ENCODE measurements at places on chromosomes 1 and 21.

DNA sequence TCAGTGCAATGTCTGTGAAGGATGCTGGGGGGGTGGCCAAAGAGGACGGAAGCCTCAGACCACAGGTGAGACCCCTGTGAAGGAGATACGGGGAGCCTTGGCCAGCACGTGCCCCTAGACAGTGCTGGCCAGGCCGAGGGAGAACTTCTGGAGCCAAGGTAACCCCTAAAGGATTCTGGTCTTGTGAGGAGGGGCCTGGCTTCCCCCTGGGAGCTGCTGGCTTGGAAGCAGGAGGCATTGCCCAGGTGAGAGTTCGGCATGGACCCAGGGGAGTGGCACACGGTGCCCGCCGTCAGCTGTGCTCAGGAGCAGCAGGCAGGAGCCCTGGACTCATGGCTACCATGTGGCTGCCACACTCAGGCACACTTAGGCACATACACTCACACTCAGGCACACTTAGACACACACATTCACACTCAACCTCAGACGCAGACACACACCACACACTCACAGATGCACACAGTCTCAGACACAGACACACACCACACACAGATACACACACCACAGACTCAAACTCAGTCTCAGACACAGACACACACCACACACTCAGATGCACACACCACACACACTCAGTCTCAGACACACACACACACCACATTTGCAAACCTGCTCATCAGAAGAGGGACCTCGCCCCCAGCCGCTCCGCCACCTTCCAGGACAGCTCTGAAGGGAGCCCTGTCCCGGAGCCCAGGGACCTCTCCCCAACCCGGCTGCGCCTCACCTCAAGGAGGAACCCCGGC is 1.1 kb upstream of the COL6A2 start:
- DNase-seq: no peak

GRCh38 chr1:66250478-66250877 is 283.5 kb upstream of the SGIP1 start:
- DNase-seq: no peak

- no peak for DNase-seq
Observed at GRCh38 chr1:57270927-57271698, 152.7 kb downstream of the DAB1 start.

DNA sequence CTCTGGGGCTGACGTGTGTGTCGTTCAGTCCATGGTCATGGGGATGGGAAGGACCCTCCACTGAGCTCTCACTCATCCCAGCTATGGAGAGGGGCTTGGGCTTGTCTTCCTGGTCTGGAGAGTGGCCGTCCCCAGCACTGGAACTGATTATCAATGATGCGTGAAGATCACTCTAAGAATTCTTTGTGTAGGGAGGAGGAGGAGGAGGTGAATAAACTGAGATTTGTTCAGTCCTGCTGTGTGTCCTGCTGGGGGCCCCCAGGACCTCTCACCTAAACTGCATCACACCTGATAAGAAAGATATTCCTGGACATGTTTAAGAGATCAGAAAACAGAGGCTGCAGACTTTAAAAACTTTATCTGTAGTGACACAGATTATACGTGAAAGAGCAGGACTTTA is 21.2 kb downstream of the RHOU start:
- DNase-seq: no peak

DNA sequence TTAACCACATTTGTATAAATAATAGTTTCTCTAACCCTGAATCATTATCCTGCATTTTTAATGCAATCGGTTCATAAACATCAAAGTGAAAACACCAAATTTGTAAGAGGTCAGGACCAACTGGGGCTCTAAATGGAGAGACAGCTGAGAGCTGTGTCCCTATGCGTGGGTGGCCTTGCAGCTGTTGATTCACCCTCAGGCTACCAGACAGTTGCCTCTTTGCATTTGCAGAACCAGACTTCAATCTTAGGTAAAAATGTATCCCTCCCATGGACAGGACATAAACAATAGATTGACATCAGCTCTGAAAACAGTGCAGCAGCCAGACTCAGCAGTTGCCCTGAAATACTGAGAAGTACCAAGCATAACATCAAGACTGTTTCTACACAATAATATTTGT is 8.8 kb upstream of the TGFB2 start:
- DNase-seq: no peak

DNA sequence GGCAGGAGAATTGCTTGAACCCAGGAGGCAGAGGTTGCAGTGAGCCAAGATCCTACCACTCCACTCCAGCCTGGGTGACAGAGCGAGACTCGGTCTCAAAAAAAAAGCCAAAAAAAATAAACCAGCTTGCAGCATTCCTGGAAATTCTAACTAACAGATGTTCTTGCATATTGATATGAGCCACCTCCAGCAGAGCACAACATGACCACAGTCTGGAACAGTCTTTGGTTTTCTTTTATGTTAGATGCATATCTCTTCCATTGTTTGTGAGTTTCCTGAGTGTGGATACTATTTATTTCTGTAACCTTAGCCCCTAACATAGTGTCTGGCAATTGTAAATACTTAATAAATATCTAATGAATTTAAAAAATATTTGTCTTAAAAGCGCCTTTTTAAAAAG is 23.9 kb downstream of the IFNAR1 start:
- no peak for DNase-seq

- no peak for DNase-seq
Observed at GRCh38 chr1:220970311-220970710, 91.1 kb downstream of the HLX start.

- no peak for DNase-seq
Observed at GRCh38 chr1:98480271-98480670, 181.2 kb upstream of the SNX7 start.

GRCh38 chr1:167516404-167517388 is 1.6 kb downstream of the CD247 start:
- DNase-seq: no peak

GRCh38 chr1:12548279-12548972 is 69.6 kb downstream of the DHRS3 start:
- no peak for DNase-seq

- DNase-seq: no peak
Observed at GRCh38 chr1:33425900-33426299, 5.0 kb downstream of the PHC2 start.

DNA sequence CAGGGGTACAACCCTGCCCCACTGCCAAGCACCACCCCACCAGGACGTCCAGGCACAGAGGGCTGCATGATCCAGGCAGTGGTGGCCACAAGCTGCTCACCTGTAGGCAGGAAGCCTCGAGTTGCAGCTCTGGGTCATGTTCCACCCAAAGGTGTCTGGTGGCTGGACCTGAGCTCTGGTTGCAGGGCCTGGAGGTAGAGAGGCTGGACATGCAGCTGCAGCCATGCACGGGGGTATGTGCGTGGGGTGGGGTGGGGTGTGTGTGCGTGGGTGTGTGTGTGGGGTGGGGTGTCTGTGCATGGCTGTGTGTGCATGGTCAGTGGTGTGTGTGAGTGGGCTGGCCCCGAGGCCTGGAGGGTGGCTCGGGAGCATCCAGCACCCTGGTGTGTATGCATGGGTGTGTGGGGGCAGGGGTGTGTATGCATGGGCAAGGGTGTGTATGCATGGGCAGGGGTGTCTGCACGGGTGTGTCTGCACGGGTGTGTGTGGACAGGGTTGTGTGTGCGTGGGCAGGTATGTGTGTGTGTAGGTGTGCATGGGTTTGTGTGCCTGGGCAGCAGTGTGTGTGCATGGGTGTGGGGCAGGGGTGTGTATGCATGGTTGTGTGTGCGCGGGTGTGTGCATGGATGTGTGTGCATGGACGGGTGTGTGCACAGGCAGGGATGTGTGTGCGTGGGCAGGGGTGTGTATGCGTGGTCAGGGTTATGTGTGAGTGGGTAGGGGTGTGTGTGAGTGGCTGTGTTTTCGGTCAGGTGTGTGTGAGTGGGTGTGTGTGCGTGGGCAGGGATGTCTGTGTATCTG is 15.6 kb downstream of the ARHGEF16 start:
- no peak for DNase-seq

GRCh38 chr1:59747420-59748024 is 67.2 kb upstream of the HOOK1 start:
- no peak for DNase-seq

DNA sequence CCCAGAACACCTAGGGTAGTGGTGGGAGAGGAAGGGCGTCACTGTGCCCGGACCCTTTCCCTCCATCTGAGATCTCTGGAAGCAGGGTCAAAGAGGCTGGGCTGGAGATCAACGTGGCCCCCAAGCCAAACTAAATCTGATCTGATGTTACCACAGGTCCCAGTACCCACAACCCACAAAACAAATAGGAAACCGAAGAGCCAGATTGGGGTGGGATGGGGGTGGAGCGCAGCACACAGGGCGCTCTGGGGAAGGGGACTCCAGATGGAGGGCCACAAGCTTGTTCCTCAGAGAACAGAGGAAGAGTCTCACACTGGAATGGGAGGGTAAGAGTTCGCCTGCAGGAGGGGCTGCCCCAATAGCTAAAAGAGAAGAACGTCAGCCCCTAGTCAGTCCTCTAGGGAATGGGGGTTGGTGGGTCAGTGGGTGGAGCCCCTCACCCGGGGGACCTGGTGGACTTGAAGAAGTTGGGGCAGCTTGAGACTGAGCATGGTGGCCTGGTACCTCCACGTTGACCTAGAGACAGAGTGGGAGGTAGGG is 1.5 kb downstream of the PAQR6 start:
- no peak for DNase-seq

DNA sequence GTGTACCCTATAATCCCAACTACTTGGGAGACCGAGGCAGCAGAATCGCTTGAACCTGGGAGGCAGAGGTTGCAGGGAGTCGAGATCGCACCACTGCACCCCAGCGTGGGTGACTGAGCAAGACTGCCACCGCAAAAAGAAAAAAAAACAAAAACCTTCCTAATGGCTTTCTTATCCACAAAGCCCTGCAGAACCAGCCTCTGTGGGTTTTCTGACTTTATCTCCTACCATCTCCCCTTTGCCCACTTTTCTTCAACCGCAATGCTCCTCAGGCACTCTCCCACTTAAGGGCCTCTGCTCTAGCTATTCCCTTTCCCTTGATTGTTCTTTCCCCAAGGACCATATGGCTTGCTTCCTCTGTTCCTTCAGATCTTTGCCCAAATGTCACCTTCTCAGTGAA is 67.9 kb upstream of the PUM1 start:
- DNase-seq: no peak

- DNase-seq: no peak
Observed at GRCh38 chr1:115666206-115666605, 24.4 kb downstream of the VANGL1 start.

GRCh38 chr1:154741741-154742495 is 128.2 kb downstream of the KCNN3 start:
- DNase-seq: no peak

DNA sequence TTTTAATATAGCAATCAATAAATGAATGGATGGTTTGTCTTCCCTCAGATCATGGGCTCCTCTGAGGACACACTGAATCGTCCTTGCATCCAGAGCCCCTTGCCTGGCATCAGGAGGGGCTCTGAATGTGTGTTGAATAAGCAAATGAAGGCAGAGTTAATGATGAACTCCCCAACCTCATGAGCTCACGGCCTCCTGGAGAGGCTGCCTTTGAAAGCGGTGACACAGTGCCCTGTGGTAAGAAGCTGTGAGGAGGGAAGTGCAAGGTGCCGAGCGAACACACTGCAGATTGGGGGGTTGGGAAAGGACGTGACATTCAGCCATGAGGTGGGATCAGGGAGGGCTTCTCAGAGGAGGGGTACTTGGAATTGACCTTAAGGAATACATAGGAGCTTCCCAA is 3.2 kb upstream of the PARS2 start:
- no peak for DNase-seq

DNA sequence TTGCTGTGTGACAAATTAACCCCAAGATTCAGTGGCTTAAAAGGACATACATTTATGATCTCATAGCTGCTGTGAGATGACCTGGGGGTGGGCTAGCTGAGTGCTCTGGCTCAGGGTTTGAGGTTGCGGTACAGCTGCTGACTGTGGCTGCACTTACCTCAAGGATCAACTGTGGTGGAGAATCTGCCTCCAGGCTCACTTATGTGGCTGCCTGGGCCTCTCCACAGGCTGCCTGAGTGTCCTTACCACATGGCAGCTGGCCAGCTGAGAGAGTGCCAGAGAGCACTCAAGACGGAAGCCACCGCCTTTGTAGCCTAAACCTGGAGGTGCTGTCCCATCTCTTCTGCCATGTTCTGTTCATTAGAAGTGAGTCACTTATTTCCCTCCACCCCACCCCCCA is 5.7 kb downstream of the LRRC71 start:
- DNase-seq: peak; percentile 58

DNA sequence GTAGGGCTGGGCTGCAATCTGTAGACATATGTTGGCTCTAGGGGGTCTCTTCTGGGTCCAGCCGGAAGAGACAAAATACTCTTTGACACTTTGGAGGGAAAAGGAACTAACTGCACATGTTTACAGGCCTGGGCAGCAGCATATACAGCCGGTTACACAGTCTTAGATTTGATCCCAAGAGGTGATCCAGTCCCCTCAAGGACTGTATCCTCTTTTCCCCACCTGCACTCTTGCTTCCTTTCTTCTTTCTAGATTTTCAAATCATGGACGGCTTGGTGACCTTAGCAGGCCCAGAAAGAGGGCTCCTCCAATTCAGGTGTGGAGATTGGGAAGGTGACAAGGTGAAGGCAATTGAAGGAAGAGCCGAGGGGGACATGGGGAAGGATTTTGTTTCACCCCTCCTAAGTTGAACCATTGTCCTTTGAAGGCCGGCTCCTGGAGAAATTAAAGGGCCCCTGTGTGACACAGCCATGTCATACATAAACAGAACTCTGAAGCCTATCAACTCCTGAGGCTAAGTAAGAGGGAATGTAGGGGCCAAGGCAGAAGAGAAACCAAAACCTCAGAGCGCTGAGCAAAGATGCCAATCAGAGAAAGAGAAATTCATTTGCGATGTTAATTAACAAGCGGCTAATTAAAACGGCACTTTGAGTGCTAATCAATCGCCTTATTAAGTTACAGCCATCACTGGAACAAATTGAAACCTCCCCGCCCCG is 5.9 kb upstream of the BARHL2 start:
- DNase-seq: no peak

GRCh38 chr1:226657895-226658545 is 81.1 kb downstream of the ITPKB start:
- no peak for DNase-seq

GRCh38 chr1:10896673-10897072 is 100.2 kb upstream of the CASZ1 start:
- DNase-seq: no peak

GRCh38 chr21:39869141-39869818 is 2.0 kb downstream of the PCP4 start:
- no peak for DNase-seq

DNA sequence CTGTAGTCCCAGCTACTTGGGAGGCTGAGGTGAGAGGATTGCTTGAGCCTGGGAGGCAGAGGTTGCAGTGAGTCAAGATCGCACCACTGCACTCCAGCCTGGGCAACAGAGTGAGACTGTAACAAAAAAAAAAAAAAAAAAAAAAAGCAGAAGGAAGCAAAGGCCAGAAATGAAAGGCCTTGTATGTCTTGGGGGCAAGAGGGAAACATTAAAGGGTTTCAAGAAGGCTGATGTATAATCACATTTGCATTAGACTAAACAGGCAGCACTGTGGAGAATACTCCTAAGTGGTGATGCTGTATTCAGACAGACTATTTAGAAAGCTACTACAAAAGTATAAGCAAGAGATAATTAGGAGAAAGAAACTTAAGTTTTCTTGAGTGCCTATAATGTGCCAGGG is 10.4 kb downstream of the ANP32E start:
- DNase-seq: no peak

- no peak for DNase-seq
Observed at GRCh38 chr1:84504580-84505492, 1.4 kb upstream of the SPATA1 start.

- DNase-seq: no peak
Observed at GRCh38 chr1:242569867-242570266, 45.4 kb upstream of the PLD5 start.
